ENCODE measurements at places on chromosomes 4 and X. TPM values are rescaled to one million over a fixed set of nuclear protein-coding genes. Genes with fewer than 3 reads are reported as not detected.
A peak's percentile ranks its signal among the peaks of the same experiment; 100 is the strongest.

MAGEC1 gene
- total RNA-seq = not detected

LPAR4 gene
- 3.6 TPM for total RNA-seq

UGT2B10 gene
- total RNA-seq = not detected

NPY2R gene
- total RNA-seq = not detected

NUDT10 gene
- total RNA-seq = 1.7 TPM

DNA sequence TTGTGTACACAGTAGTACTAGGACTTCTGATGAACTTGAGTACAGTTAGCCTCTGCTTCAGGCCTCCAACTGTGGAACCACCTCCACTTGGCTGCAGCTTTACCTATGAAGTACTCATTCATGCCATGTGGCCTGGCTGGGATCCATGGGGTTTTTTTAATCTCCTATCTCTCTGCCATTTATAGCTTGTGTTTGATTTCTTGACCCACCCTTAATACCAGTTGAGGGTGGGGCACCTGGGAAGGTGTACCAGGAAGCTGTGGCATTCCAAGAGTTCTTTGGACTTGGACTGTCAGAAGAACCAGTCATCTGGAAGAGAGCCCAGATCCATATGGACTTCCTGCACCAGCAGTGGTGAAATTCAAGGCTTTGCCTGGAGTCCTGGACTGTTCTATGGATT, 230.1 kb downstream of the SHROOM3 start:
- DNase-seq = no peak
- H3K36me3 ChIP-seq = no peaks in the 10 kb centered on the region
- H3K4me3 ChIP-seq = no peak overlapping the region
- H3K4me1 ChIP-seq = peaks cover 18% of the 10 kb centered on the region
- H3K27me3 ChIP-seq = no peaks in the 10 kb centered on the region

DNA sequence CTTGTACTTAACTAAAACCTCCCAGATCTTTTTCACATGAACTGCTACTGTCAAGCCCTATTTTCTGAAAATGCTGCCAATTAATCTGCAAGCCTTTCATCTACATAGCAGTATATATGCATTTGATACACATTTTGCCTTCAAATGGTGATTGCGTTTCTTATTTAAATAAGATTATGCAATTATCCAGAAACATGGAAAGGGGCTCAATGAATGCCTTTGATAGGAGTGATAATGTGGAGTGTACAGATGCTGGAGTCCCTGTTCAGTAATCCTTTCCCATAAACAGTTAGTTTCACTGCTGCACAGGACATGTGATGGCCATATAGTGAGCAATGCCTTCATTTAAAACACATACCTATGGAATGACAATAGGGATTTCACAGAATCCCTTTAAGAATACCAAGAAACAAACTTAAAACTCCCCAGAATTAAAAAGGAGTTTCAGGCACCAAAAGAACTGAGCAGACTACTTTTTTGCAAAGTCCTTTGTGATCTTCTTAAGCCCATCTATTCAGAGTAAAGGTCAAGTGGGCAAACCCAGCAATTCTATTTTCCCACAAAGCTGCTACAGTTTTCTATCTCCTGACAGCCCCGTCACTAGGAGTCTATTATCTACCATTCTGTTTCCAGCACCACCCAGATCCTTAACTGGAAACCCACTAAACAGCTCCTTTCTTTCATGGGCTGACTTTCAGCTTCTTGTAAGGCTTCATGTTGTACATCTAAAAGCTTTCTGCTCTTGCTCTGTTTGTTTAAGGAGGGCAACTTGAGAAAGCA, 120.3 kb downstream of the UNC5C start:
- no peaks in the 10 kb centered on the region for H3K36me3 ChIP-seq
- H3K4me1 ChIP-seq = peaks cover 33% of the 10 kb centered on the region
- no peak for DNase-seq
- no peaks in the 10 kb centered on the region for H3K27me3 ChIP-seq
- no peak overlapping the region for H3K27ac ChIP-seq

DNA sequence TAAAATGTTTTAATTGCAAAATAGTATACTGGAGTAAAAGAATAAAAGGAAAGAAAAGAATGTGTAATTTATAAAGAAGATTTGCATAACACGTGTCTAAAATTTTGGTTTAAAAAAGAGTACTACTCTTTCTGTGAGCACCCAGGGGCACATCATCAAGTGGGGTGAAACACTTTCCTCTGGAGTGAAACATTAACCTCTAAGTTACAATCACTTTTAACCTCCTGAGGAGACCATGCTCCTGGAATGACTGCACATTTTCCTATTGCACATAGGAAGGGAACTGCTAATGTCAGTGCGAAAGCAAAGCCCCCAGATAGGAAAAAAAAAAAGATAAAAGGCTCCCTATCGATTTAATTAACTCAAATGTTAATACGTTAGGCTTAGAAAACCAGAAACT, 13.3 kb downstream of the VEGFC start:
- H3K4me3 ChIP-seq = no peak overlapping the region
- H3K36me3 ChIP-seq = no peaks in the 10 kb centered on the region
- H3K4me1 ChIP-seq = peaks cover 54% of the 10 kb centered on the region
- no peak for DNase-seq

GRCh38 chr4:25837107-25837506, 25.7 kb downstream of the SEL1L3 start:
- H3K4me1 ChIP-seq = peaks cover 14% of the 10 kb centered on the region
- DNase-seq = no peak
- H3K36me3 ChIP-seq = peaks cover 5% of the 10 kb centered on the region
- H3K27me3 ChIP-seq = no peaks in the 10 kb centered on the region
- H3K27ac ChIP-seq = no peak overlapping the region

DNA sequence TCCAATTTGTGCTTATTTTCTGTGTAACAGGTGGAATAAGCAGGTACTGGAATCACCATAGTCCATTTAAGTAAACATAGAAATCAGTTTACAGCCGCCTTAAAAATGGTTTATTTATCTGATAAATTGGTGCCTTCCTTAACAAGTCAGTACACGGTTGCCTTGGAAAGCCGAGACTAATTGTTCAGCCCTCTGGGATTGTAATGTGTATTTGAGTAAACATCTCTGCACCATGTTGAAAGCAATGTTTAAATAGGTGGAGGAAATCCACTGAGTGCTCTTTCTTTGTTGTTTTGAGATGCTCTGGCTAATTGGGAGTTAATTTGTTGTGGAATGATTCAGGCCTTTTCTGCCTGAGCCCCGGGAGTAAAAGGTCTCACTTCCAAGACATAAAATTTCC, 45.7 kb upstream of the ADRA2C start:
- H3K4me3 ChIP-seq = no peak overlapping the region
- peaks cover 42% of the 10 kb centered on the region for H3K27me3 ChIP-seq
- DNase-seq = no peak
- peaks cover 6% of the 10 kb centered on the region for H3K4me1 ChIP-seq
- H3K27ac ChIP-seq = no peak overlapping the region

DNA sequence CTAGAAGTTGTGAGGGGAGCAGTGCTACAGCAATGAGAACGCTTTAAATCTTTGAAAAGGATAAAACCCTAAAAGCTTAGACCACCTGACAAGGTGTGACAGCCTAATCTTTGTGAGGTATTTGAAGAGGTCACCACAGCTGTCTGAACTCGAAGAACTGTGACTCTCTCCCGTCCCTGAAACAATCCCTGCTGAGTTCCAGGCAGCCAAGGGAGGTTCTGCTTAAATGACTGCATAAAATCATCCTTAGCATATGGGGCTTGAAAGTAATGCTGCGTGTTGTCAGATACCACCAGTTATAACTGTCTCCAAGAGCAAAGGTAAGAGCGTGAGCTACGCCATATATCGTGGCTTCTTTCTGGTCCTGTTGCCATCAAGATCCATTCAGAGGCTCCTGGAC, 696.3 kb downstream of the PCDH7 start:
- H3K27ac ChIP-seq = no peak overlapping the region
- no peaks in the 10 kb centered on the region for H3K4me1 ChIP-seq
- H3K36me3 ChIP-seq = no peaks in the 10 kb centered on the region
- H3K27me3 ChIP-seq = no peaks in the 10 kb centered on the region
- no peak overlapping the region for H3K4me3 ChIP-seq

- DNase-seq = no peak
- no peak overlapping the region for H3K4me3 ChIP-seq
- peak overlapping the region; percentile 34 for H3K27ac ChIP-seq
- H3K27me3 ChIP-seq = no peaks in the 10 kb centered on the region
- H3K4me1 ChIP-seq = peaks cover 59% of the 10 kb centered on the region
- no peaks in the 10 kb centered on the region for H3K36me3 ChIP-seq
Observed at GRCh38 chr4:135277068-135277979, 1075.7 kb upstream of the PABPC4L start.

GRCh38 chrX:110310896-110311295, 7.0 kb downstream of the AMMECR1 start:
- no peak overlapping the region for H3K4me3 ChIP-seq
- no peaks in the 10 kb centered on the region for H3K27me3 ChIP-seq
- H3K4me1 ChIP-seq = peaks cover 33% of the 10 kb centered on the region
- no peaks in the 10 kb centered on the region for H3K36me3 ChIP-seq
- no peak for DNase-seq

DNA sequence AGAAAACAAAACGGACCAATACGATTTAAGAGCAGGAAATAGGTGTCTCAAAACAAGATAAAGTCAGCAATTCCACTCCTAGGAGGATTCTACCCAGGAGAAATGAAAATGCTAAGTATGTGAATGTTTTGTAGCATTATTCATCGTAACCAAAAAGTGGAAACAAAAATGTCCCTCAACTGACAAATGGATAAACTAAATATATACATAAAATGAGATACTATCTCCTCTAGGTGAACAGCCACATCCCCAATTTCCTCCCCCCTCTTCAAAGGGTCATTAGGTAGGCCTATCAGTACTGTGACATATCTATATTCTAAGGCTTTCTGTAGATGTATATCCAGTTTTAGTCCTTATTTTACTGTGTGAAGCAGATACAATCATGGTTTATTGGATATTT, 18.0 kb downstream of the DDX3X start:
- no peak for DNase-seq
- no peak overlapping the region for H3K4me3 ChIP-seq
- H3K27ac ChIP-seq = no peak overlapping the region
- H3K36me3 ChIP-seq = peaks cover 14% of the 10 kb centered on the region

- H3K27ac ChIP-seq = no peak overlapping the region
- no peak overlapping the region for H3K4me3 ChIP-seq
- peaks cover 55% of the 10 kb centered on the region for H3K4me1 ChIP-seq
- DNase-seq = no peak
Observed at GRCh38 chr4:4664234-4664633, 122.4 kb upstream of the STX18 start.

DNA sequence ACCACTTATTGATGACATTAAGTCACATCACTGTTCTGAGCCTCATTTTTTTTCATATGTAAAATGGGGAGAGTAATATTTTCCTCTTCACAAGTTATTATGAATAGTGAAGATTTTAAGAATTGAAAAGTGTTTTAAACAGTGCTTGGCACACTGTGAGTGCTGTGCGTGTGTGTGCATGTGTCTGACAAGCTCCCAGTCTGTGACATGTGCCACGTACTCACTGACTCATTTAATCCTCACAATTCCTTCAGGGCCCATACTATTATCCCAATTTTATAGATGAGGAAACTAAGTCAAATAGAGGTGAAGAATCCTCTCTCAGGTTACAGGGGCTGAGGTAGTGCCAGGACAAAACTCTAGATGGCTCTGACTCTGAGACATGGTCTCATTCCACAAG, 114.1 kb upstream of the NWD2 start:
- H3K27ac ChIP-seq = no peak overlapping the region
- no peaks in the 10 kb centered on the region for H3K27me3 ChIP-seq
- H3K4me3 ChIP-seq = no peak overlapping the region
- H3K4me1 ChIP-seq = no peaks in the 10 kb centered on the region
- DNase-seq = no peak

- H3K27me3 ChIP-seq = no peaks in the 10 kb centered on the region
- no peak for DNase-seq
- H3K27ac ChIP-seq = no peak overlapping the region
- H3K4me3 ChIP-seq = no peak overlapping the region
- H3K36me3 ChIP-seq = no peaks in the 10 kb centered on the region
Observed at GRCh38 chr4:12124138-12124537, 695.4 kb upstream of the HS3ST1 start.

DNA sequence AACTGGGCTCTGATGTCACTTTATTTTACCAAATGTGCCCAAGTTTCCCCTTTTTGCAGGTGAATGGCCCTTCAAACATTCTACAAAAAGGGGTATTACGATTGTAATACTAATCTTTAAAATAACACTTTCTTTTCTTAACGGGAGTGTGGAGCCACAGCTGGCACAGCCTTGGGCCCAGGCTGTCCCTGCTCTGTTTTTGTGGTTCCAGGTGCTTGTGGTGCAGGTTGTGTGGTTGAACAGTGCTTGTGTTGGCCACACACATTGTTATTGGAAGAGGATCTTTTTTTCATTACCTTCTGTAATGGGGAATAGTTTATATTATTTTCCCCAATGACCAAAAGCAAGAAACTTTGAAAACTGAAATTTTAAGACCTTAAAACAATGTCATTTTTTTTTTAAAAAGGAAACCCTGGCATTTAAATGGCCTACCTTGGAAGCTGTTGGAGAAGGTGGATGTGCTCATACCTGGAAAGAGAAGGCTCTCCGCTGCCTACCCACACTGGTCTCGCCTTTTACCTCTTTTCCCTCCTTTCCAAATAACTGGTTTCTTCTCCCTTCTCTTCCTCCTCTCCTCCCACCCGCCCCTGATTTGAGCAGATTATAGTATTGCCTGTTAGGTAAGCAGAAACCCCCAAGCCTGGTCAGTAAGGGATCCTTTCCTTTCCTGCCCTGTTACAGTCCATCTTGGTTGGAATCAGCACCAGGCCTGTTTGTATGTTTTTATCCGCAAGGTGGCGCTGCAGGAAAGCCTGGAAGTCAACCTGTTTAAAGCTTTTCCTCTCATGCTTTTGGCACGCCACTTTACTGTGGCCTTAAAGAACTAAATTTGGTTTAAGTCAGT, 28.6 kb downstream of the HADH start:
- H3K4me3 ChIP-seq = no peak overlapping the region
- no peak for DNase-seq
- no peak overlapping the region for H3K27ac ChIP-seq
- H3K36me3 ChIP-seq = peaks cover 13% of the 10 kb centered on the region

DNA sequence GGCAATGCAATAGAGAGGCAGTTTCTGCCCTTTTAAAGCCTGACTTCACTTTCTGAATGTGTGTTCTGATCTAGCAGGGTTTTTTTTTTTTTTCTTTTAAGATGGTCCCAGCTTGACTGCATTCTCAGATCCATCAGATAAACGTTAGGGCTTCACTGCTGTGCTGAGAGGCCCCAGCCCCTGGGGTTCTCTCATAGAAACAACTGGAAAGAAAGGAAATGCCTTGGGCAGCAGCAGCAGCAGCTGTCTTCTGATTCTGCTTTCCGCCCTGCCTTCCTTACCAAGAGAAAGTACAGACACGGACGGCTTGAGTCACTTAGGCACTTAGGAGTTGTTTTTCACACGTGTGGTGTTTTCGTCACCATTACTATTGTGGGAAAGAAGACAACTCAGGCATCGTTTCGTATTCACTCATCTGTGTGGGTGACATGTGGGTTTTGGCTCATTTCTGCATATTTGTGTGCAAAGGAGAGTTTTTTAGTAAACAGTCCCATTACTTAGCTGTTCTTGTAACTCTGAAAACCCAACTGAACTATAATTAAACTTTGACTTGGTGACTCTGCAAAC, 172.0 kb downstream of the PTTG2 start:
- H3K27ac ChIP-seq = peak overlapping the region; percentile 96
- DNase-seq = no peak
- peak overlapping the region; percentile 24 for H3K4me3 ChIP-seq
- no peaks in the 10 kb centered on the region for H3K27me3 ChIP-seq
- H3K36me3 ChIP-seq = peaks cover 22% of the 10 kb centered on the region

Data from chondrocyte (in vitro differentiated cells).